BJ (cell line): ENCODE measurements at places on chromosomes 1 and 21.

GRCh38 chr1:181783208-181783607 is 278.3 kb downstream of the ZNF648 start:
- DNase-seq: no peak

DNA sequence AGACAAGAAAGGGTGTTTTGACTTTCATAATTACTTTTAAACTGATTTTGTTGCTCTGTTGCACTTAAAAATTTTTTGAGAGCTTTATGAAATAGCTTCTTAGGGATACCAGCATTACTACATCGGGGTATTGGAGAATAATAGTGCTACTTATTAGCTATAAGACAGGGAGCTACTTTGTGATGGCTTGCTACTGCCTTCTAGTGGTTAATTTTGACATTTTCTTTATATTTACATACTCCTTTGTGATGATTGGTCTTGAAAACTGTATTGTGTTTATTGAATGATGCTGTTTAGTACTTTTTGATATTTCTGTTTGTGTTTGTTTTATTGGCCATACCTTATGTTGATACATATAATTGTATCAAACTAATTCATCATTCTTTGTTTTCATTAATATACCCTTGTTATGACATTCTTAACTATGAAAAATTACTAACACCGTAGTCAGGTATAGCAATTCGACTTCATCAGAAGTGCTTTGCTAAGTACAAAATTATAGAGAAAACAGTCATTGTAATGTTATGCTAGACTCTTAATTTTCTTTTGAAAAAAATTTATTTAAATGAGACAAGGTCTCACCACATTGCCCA is 85.5 kb downstream of the CLIC4 start:
- DNase-seq: peak; percentile 20

DNA sequence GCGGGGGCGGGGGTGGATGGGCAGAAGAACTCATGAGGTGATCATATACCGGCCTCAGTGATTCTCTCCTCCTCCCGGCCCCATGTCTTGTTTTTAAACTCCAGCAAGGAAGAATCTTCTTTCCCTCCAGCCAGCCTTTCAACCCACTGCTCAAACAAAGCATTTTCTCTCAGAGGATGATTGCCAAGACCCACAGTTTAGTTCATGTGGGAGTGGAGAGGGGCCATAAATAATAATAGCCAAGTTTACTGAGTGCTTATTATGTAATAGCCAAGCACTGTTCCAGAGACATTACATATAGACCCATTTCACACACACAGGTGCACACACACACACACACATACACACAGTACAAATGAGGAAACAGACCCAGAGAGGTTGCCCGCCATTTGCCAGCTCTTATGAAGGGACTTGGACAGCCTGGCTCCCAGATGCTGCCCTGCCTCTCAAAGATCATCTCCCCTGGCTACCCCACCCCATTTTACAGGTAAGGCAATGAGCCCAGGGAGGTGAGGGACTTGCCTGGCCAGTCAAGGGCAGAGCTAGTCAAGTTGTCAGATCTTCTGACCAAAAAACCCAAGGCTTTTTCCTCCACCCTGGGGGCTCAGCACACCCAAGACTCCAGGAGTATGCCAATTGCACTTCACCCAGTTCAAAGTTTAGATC is 18.0 kb upstream of the BCAR3 start:
- no peak for DNase-seq

DNA sequence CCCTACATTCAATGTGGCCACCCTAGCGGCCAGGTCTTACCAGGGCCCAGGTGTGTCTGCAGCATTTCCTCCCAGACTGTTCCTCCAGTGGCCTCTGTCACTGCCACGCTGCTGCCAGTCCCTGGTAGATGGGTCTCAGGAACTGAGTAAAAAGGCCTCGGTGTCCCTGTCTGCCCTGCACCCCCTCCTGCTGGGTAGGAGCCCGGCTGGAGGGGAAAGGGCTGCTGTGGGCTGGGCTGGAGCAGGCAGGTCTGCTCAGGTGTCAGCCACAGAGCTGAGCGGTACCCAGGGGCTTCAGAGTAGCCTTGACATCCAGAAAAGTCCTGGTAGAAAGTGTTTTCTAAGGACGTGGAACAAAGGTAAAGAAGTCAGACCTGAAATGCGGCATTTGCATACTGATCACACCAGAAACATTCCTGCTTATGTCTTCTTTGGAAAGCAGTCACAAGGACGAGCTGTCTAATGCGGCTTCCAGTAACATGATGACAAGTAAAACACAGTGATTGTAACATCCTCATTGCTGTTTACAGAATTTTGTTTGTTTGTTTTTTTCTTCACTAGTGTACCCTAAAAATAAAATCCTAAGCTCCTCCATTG is 32.6 kb downstream of the SEC16B start:
- DNase-seq: no peak

DNA sequence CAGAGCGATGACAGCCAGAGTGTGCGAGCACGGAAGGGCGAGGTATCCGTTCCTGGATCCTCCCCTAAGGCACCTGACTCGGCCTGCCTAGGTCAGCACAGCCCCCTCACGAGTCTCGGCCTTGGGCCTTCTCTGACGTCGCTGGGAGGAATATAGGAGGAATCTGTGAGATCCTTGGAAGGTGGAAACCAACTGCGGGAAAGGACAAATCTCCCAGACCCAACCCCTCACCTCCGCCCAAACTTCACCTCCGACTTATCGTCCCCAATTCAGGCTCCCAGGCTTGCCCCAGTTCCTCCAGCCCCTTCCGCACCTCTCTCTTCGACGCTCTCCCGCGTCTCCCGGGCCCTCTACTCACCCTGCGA is 494 bp downstream of the APH1A start:
- no peak for DNase-seq
